ENCODE measurements at places on chromosomes 5 and 9. TPM values are rescaled to one million over a fixed set of nuclear protein-coding genes. Genes with fewer than 3 reads are reported as not detected.

The ALDOB gene
- total RNA-seq, result not detected

DNA sequence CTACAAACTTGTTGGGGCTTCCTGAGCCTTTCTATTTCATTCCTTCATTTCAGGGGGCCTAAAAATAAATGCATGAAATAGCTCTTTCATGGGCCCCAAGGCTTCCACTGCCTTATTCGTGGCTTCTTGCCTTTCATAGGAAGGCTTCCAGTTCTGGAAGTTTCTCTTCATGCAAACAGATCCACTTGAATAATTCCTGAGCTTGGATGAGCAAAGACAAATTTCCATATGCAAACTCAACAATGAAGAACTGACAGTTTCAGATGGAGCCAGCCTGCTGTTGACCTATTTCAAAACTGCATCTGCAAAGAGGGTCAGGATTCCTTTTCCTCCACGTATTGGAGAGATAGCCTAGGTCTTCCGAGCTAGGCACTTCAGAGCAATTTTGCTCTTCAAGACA lies 142.1 kb downstream of the MLLT3 start:
- no peak for DNase-seq

DNA sequence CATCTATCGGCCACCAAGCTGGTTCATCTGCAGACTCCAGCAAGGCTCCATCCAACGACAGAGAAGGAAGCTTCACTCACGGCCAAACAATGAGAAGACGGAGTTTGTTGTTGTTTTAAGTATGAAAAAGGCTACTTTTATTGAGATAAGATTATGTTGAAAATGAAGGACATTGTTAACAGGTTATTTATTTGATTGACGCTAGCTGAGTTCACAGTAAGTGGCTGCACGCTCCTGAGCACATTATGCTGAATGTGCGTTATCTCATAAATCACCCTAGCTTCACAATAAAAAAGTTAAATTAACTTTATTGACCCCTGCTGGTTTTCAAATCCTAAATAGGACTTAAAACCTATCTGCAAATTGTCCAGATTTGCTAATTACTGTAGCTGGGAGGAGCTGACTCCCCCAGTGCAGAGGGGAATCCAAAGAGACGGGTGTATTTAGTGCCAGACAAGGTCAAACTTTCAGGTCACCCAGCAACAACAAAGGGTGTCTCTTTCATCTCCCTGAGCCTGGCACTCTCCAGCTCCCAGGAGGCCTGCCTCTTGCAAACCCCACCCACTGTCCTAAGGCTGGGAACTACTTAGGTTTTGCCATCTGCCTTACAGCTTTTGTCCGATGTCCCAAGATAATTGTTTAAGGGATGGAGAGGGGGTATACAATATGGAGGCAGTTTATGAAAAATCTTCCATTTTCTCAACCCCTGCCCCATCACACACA lies 129.2 kb downstream of the ZDHHC21 start:
- no peak for DNase-seq

DNA sequence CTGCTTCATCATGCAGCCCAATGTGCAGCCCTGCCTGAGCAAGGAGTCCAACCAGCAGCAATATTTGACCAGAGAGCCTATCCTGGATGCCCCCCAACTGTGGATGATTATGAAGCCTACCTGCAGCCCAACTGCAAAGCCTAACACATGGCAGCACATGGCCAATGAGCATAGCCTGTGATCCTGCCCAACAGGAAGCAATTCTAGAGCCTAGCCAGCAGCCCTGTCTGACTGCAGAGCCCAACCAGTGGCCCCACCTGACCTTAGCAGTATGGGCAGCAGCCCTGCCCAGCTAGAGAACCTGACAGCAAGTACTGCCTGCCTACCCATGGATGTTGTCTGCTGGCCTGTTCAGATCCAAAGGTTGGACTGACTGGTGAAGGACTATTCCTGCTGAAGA lies 97.3 kb upstream of the SH3GL2 start:
- no peak for DNase-seq

DNA sequence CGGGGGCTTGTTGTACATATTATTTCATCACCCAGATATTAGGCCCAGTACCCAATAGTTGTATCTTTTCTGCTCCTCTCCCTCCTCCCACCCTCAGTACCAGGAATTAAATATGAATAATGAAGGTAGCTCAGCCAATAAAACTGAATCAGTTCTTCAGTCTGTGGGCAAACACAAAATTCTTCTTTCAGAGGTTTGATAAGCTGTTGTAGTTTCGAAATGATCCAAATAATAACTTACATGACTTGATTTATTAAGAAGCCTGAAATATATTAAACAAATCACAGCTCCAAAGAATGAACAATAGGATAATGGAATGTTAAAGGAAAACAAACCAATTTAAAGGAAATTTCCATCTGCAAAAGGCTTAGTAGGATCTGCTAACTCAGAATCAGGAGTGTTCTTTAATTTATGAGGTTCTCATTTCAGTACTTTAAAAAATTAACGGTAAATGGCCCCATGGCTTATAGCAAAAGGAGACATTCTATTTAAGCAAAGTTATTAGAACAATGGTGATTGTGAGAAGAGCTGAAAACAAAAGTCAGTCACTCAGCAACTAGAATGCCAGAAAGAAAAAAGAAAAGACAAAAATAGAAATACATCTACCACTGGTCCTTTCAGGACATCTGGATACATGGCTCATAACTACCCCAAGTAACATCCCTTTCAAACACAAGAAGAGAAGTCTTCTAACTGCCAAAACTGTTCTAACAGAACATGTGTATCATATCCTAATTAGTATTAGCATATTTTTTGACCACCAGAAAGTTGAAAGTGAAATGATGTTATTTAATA lies 62.4 kb downstream of the NR3C1 start:
- DNase-seq, result no peak

The PRSS3 gene
- not detected for total RNA-seq

DNA sequence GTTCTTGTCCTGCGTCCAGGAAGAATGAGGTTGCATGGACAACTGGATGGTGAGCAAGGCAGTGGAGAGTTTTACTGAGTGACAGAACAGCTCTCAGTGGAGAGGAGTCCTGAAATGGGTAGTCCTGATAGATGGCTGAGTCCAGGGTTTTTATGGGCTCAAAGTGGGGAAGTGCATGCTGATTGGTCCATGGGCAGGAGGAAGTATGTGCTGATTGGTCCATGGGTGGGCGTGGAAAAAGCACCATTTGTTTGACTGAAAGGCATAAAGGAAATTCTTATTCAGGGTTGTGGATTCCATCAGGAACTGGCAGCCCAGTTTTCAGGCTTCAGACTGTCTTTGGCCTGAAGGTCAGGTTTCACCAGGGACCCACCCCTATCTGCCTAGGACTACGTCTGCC lies 10.6 kb downstream of the FSD1L start:
- no peak for DNase-seq

- DNase-seq, result no peak
Observed at GRCh38 chr5:77869116-77869798, 93.1 kb upstream of the TBCA start.

The IL9 gene
- total RNA-seq, result not detected

Data from activated CD8-positive, alpha-beta T cell treated with anti-CD3 and anti-CD28 coated beads, Interleukin-2, amount 10 ng/mL, durations not matched to agents 7 days and 5 days (primary cell).